ENCODE measurements at places on chromosomes 13 and 19.

DNA sequence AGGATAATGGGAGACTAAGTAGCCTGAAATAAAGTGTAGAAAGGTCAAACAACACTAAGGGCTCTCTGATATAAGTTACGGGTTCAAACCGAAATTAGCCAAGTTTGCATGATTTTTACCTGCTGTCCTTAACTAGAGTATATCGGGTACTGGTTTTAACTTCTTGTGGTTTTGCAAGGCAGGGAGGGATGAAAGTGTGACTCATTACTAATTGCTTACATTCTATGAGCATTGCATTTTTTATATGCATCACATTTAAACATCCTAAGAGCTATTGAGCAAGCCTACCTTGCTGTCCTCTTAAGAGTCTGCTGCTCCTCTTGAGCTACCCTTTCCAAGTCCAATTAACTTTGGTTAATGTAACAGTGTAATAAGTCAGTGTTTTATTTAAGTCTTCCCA lies 415.4 kb downstream of the SLITRK5 start:
- no peak for DNase-seq

- peak; percentile 81 for DNase-seq
Observed at GRCh38 chr13:81017513-81018152, 676.7 kb upstream of the SPRY2 start.

GRCh38 chr19:18684642-18684993 lies 1.1 kb downstream of the CRTC1 start:
- no peak for DNase-seq

GRCh38 chr13:95382916-95383315 lies 81.7 kb upstream of the ABCC4 start:
- no peak for DNase-seq

GRCh38 chr13:73062468-73062867 lies 3.7 kb downstream of the KLF5 start:
- DNase-seq: no peak

DNA sequence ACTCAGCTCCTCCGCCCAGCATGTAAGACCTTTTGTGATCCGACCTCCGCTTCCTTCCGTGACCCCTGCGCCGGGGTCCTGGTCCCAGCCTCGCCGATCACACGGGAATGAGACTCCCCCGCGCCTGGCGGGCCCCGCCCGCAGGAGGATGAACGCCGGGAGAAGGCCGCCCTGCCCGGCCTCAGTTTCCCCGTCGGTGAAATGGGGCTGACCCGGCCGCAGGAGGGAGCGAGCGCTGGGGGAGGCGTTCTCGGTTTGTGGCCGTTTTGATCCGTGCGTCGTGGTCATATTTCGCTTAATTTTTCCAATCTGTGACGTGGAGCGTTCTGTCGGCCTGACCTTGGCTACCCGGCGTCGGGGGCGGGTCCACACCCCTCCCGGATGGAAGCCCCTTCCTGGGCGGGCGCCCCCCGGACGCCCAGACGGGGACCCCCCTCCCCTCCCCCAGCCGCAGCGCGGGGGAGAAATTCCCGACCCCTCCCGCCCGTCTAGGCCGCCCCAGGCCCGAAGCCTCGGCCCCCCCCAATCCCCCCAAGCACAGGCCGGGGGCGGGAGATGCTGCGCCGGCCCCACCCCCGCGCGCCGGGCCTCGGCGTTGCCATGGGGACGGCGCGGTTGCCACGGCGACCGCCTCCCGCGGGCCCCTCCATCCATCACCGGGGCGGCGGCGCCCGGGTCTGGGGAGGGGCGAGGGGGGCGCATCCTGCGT lies 11.1 kb downstream of the PALM start:
- no peak for DNase-seq

- DNase-seq: peak; percentile 25
Observed at GRCh38 chr13:30256713-30257467, 50.5 kb downstream of the KATNAL1 start.

DNA sequence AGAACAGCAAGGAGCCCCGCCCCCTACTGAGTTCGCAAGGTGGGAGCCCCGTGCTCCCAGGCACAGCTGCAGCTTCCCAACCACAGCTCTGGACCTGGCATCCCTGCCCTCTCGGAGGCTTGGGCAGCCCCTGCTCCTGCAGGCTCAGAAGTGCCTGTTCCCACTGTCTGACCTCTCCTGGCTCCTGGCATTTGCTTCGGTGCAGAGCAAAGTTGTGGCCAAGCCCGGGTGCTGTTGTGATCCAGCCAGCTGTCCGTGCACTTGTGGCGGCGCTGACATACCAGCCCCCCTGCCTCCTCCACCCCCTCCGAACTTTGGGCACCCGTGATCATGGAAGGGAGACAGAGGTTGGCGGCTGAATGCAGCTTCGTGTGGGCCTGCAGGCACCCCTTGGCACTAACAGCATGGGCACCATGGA lies 1386.8 kb downstream of the PCDH9 start:
- DNase-seq: no peak

- no peak for DNase-seq
Observed at GRCh38 chr13:113114511-113115362, 7.9 kb upstream of the F10 start.

GRCh38 chr13:34810996-34811395 lies 131.1 kb upstream of the NBEA start:
- no peak for DNase-seq

DNA sequence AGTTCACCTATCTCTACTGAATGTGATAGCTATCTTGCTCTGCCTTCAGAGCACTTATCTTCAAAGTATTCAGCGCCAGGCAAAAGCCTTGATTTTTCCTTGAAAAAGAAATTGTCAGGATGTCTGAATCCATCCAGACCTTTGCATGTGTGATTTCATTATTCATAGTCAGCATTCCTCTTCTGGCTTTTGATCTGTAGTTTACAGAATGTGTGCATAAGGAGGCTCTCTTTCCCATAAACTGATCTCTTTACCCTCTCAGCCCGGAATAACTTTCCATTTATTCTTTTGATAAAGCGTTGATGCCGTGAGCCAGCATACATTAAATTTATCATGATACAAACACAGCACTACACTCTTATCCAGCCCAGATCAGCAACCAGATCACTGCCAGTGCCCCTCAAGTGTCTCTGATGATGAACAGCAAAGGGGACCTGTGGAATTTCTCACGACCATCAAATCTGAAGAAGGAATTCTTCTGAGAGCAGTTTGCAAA lies 130.8 kb downstream of the DNAJC15 start:
- no peak for DNase-seq

- peak; percentile 82 for DNase-seq
Observed at GRCh38 chr19:3852614-3853254, 16.1 kb downstream of the ZFR2 start.

DNA sequence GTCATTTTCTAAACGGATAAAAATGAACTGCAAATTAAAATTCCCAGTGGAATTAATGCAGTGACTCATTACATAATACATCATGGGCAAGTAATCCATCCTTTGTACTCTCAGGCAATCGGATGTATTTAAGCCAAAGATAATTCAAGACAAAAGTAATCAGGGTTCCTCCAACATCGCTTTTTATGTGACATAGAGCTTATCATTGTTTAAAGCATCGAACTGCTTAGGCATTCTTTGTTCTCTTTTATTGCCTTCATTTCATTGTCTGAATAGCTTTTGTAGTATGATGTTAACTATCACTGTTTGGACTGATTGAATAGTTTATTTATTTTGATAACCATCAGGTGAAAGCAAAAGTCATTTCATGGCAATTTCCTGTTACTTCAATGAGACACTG lies 209.4 kb downstream of the ITGBL1 start:
- no peak for DNase-seq

GRCh38 chr13:51048616-51049015 lies 62.5 kb downstream of the C13orf42 start:
- DNase-seq: no peak

DNA sequence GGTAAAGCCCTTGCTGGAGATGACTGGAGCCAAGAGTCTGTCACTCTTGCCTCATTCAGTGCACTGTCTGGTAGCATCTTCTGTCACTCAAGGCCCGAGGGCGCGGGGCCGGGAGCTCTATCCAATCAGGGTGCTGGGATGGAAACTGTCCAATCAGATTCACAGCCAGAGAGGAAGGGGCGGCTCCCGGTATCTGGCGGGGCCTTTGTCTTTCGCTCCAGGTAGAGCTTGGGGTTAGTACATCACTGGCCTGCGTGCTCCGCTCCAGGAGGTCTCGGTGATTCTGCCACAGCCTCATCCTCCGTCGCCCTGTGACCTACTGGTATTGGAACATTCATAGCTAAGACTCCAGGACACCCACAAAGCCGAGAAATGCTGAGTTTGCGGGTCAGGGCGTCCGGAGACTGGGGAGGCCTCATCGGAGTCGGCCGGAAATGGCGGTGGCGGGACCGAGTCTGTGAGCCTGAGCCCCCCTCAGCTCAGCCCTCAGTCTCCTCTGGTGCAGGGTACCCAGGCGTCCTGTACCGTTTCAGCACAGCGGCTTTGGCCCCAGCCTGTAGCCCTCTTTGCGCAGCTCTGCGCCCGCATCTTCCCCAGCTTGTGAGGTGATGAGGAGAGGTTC lies 20.6 kb upstream of the ZNF430 start:
- DNase-seq: peak; percentile 76

DNA sequence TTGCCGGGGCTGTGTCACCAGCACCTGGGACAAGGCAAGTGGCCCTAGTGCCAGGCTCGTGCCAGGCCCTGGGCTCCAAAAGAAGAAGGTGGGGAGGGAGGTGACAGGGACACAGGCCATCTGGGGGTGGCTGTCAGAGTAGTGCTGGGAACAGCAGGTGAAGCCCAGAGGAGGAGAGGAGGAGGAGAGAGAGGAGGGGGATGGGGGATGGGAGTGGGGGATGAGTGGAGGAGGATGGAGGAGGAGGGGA lies 18.7 kb downstream of the LSM4 start:
- DNase-seq: no peak
